ENCODE measurements at places on chromosomes 3 and 15.

DNA sequence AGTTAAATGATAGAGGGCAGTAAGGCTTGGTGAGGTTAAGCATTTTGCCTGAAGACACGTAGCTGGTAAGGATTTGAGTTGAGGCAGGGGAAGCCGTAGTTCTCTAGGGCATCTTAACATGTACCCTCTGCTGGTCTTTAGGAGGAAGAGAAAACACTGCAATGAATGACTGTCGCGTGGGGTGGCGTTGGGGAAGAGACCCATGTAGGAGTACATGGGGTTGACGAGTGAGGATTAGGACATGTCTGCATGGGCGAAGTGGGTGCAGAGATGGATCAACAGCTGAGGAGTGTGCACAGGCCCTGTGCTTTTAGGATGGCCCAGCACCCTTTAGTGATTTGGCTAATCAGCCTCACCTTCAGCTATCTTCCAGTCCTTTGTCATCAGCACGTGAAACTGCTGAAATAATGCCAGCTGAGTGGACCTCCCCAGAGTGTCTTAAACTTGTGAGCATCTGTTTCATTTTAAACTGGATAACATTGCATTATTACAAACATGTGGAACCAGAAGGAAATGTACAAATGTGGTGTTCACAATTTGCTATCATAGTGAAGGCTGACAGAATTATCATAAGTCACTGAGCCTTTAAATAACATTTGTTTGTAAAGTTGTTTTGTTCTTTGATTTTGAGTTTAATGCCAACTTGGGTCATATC is 15.3 kb downstream of the P2RY14 start:
- DNase-seq: no peak

DNA sequence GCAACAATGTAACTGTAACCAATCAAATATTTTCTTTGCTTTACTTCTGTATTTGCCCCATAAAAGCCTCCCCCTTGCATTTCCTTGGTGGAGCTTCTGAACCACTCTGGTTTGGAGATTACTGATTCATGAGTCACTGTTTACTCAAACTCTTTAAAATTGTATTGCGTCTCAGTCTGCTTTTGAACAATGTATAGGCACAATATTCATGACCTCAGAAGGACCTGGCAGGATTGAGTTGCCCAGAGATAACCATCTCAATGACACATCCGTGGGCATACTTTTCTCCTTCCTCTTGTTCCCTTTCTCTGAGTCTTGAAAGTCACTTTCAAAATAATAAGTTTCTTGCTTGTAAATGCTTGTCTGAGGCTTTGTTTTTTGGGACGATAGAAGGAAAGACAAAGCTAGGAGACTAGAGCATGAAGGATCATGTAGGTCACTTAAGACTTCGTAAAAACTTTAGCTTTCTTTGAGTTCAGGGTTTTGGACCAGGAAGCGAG is 57.1 kb upstream of the POU1F1 start:
- no peak for DNase-seq

- no peak for DNase-seq
Observed at GRCh38 chr3:160016972-160017371, 28.3 kb downstream of the IL12A start.

DNA sequence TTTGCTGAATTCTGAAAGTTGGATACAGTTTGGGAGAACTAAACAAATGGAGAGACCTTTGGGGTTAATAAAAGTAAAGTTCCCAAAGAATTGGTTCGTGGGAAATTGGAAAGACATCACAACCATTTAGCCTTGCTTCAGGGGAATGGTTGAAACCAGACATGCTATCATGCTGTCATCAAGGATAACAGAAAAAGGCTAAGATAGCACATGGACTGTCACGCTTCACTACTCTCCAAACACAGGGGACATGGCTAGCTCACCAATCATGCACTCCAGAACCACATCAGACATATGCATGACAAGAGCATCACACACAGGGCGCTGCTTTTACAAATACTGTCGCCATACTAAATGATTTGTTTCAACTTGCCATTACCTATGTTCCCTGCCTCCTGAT is 671.7 kb upstream of the ROBO1 start:
- DNase-seq: no peak

GRCh38 chr3:108125550-108126071 is 34.8 kb upstream of the CD47 start:
- no peak for DNase-seq

DNA sequence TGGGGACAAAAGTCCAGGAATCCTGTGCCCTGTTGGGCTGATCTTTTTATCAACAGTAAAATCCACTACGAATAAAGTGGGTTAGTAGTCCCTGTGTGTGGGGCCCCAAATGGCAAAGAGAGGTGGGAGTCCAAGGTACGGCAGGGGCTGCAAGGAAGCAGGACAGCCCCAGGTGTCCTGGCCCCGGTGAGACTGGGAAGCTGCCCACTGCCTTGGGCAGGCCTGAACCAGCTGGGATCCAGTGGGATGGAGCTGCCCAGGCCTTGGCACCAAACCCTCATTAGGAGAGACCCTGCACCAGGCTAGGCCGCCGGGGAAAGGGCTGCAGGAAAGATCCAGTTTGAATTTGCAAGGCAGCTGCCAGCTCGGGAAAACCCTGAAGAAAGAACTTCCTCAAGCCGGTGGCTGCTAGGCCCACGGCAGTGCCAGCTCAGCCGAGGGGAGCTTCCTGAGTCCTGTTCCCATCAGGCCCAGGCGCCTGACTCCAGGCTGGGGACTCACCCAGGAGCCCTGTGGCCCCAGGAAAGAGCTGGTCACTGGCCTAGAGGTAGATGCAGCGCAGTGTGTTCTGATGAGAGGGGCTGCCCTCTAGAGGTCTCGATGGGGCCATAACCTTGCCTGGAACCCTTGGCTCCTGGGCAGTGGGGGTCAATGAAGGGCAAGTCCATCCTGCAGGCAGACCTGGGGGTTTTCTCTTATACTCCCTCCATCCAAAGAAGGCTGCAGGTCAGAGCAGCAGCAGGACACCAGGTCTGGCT is 14.4 kb upstream of the GNAI2 start:
- DNase-seq: no peak

DNA sequence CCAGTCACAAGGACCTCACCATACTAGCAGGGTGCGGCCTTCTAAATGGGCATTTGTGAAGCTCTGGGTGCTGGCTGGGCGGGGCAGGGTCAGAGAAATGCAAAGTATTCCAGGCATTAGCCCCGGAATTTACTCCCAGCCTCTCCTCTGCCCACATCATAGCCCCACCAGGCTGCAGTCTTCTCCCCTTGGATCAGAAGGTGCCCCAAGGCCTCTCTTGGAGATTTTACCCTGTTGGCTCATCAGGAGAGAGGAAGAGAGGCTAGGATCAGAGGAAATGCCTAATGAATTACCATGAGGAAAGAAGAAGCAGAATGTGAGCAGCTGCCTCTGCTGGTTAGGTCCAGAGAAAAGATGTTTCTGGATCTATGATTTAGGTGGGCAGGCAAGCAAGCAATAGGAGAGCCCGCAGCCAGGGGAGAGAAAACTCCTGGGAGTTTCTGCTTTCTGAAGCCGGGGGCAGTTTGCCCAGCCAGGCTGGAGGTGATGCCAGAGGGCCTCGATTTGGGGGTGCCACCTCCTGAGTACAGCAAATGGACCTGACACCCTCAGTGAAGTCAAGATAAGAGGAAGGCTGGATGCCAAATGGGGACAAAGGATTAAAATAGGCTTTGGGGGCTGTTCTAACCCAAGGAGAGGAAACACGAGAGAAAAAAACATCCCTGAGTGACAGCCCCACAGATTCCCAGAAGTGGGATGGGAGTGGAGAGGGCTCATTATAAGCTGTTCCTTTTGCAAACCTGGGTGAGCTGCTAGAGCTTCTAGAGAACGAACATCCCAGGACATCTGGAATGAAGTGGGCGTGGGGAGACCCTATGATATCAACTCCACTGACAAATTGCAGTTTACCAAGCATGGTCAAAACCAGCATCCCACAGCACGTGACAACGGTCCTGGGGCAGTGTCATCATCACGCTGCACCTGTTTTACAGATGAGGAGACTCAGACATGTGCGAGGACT is 65.4 kb downstream of the BDH1 start:
- DNase-seq: no peak

- no peak for DNase-seq
Observed at GRCh38 chr3:14877469-14877868, 58.7 kb downstream of the FGD5 start.

GRCh38 chr15:76289582-76289981 is 21.7 kb downstream of the ETFA start:
- no peak for DNase-seq

DNA sequence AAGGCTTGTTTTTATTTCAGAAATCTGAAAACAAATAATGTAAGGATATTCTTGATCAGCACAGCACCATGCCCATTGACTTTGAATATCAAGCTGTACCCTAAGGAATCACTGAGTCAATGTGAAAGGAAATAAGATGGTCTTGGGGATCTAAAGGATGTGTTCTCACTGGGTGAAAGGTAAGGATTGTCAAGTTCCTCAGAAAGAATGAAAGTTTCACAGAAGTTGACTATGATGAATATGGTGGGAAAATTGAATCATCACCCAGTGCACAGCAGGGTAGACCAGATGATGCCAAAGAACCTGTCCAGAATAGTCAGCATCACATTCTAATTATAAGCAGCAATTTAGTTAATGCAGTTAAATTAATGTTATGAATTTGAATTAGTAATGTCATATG is 16.2 kb downstream of the ERC2 start:
- no peak for DNase-seq

DNA sequence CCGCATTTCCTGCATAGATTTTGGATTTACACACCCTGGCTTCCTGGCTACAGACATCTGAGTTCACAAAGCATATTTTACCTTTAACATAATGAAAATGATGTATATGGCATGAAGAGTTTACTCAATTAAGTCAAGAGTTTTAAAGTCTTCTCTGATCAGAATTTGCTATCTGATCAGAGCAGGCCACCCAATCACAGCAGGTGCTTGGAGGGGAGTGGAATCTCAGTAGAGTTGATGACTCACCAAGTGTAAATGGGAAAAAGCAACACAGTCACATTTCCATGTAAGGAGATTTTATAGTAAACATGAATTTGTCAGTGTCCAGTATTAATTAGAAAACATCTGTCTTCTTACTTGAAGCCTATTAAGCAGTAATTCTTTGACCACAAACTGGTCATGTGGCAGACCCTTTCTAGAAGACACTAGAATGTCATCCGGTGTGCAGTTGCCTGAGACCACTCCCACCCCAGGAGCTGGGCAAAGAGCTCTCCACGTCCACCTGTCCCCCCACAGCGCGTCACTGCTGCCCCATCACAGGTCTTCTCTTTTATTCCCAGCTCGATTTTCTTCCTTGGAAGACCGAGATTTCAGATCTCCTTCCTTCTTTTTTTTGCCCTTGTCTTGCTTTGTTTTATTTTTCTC is 10.8 kb downstream of the MESD start:
- DNase-seq: no peak

DNA sequence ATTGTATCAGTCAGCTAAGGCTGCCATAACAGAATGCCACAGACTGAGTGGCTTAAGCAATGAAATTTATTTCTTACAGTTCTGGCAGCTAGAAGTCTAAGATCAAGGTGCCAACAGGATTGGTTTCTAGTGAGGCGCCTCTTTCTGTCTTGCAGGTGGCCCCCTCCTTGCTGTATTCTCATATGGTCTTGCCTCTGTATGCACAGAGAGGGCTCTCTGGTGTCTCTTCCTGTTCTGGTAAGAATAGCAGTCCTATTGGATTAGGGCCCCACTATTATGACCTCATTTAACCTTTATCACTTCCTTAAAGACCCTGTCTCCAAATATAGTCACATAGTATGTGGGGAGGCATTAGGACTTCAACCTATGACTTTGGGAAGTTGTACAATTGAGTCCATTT is 253.9 kb downstream of the EDEM1 start:
- no peak for DNase-seq

- no peak for DNase-seq
Observed at GRCh38 chr15:35282965-35283496, 197.9 kb upstream of the NANOGP8 start.

DNA sequence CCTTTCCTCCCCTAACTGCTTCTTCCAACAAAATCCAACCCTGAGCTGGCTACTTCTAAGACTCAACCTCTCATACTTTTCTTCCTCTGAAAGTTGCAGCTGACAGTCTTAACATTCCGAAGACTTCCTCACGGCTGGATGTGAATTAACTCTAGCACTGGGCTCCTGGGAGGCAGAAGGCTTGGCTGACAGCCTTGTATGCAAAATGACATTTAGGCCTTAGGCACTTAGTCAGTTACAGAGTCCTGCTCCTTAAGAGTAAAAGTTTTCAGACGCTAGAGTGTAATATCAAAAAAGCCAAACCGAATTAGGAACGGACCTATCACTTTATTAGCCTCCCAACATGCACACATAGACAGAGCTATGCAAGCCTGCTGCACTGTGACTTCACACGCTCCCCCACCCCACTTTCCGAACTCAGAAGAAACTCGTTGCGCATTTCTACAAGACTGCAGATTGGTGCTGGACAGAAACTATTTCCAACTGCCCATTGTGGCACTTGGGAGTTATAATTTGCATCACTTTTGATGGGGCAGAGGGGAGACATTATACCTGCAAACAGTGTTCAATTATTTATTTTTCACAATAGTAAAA is 15.5 kb upstream of the ANXA2 start:
- no peak for DNase-seq

DNA sequence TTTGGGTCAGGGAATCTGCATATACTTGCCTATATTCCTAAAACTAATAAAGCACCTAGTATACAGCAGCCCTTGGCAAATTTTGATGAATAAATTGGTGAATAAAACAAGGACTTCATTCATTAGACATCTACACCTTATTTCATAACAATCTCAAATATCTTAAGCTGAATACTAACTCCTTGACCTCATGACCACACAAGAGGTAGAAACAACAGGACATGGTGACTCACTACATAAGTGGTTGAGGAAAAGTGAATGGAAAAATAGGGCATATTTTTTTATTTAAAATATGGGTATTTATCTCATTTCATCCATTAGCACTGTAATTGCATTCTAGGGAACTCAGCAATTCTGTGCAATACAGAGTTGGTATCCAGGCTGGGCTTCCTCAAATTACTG is 7.8 kb upstream of the STAC start:
- DNase-seq: no peak

DNA sequence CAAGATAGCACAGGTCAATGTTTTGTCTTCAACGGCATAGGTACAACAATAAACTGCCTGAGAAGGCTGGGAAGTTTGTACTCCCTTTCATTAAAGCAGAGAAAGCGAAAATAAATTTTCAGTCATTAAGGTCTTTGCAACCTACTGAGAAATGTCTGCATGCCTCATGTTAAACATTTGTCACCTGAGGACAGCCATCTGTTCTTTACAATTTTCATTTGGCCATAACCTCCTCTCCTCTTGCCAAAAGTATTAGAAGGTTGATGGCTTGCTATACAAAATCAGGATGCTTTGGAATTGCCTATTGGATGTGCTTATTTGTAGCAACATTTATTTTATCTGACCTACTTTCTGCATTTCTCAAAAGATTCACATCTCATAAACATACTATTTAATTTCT is 122.7 kb downstream of the GOLIM4 start:
- DNase-seq: no peak

DNA sequence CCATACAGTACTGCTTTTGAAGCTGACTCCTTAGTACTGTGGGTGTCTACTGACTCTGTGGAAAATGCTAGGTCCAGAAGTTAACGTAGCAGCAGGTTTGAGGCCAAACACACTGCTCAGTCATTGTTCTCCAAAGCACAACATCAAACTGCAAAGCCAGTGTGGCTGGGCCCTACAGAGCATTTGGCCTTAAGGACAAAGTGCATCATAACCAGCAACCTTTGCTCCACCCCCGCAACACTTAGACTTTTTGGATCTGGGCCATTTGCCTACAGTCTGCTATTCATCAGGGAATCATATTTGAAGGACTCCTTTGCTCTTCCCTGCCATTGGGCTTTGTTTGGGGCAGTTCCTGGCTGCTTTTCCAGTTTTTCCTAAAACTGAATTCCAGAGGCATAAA is 43.1 kb upstream of the ARL6 start:
- no peak for DNase-seq

GRCh38 chr3:171842864-171843518 is at the start of gene TMEM212:
Gene TMEM212 (plus strand): TSS chr3:171843349. CDS start chr3:171843384, 35 bp downstream.
- DNase-seq: no peak

All from GM13976 (cell line).